ENCODE measurements at places on chromosomes 11 and 22. TPM values are rescaled to one million over a fixed set of nuclear protein-coding genes. Genes with fewer than 3 reads are reported as not detected.

Gene SMCO4
- total RNA-seq, result 3.4 TPM

Gene NCF4
- total RNA-seq, result 0.74 TPM

Gene ZBED5
- total RNA-seq, result 61.7 TPM

Gene C11orf97
- total RNA-seq, result 0.49 TPM

Gene WT1
- not detected for total RNA-seq

Gene IFITM10
- total RNA-seq, result 0.49 TPM

All from temporal lobe (tissue), 4 donors.